ENCODE measurements at places on chromosomes 5 and 9.

GRCh38 chr5:170419643-170420042 lies 30.5 kb upstream of the KCNMB1 start:
- no peak for DNase-seq

DNA sequence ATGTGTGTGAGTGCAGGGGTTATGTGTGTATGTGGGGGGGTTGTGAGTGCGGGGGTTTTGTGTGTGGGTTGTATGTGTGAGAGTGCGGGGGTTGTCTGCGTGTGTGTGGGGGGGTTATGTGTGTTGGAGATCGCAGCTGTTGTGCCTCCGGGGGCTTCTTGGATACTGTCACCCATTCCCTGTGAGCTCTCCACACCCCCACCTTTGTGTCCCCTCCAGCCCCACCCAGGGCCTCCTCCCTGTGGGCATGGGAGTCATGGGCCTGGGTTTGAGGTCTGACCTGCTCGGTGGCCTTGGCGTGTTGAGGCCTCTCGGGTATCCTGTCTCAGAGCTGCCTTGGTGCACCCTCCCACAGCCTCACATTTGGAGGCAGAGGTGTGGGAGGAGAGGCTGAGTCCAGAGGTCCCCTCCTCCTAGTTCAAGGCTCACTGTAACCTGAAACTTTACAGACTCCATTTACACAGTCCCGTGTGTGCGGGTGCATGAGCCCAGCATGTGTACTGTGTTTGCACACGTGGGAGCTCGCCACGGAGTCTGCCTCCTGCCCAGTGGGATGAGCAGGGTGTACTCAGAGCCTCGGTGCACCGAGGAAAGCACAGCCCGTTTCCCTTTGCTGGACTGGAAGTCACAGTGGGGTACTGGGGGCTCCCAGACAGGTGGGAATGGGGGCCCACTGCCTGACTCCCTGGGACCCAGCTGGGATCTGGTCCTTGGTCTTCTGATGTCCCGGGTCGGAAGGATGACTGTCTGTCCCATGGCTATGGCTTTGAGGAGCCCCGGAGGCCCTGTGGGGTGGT lies 43.4 kb downstream of the RXRA start:
- DNase-seq = no peak

DNA sequence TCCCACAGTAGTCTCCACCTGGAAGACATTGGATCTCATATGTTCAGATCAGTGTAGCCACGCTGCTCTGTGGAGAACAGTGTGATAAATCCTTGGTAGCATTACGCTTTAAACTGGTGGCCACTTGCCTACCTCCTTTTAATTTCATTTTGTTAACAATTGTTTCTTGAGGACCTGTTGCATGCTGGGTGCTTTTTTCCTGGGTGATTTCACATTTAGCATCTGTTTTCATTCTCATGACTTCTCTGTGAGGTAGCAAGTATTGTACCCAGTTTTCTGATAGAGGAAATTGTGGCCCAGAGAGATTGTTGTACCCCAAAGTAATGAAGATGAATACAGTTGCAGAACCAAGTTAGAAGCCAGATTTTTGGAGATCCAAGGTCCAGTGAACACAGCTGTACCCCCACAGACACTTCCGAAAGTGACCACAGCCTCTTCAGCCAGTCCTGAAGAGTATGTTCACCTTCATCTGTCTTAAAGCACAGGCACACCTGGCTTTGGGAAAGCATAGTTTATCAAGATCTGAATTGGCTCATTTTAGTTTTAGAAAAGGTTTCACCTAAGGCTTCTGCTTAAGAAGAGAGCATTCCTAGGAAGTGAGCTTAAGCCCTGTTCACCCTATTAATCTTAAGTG lies 75.2 kb downstream of the F2RL2 start:
- no peak for DNase-seq

DNA sequence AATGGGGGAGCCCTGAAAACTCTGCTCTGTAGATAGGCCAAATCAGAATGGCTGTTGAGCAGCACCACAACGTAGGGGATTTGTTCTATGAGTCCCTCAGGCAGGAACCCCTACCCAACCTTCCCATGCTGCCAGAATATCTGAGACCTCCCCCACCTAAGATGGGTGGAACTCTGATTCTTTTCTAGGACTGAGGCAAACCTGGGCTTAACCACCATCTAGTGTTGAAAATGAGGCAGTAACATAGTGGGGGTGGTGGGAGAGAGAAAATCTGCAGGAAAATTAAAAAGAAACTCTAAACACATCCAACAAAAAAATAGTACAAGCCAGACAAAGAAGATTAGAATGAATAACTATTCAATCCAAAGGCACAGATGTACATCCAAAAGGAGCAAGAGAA lies 228.4 kb downstream of the ATPSCKMT start:
- no peak for DNase-seq

- DNase-seq = no peak
These were observed 218.0 kb downstream of the DCP2 start for GRCh38 chr5:113194591-113194990.

- no peak for DNase-seq
These were observed 70.1 kb downstream of the WNK2 start for GRCh38 chr9:93254061-93254481.

GRCh38 chr9:113508111-113508749 lies 44.7 kb downstream of the RGS3 start:
- DNase-seq = no peak

DNA sequence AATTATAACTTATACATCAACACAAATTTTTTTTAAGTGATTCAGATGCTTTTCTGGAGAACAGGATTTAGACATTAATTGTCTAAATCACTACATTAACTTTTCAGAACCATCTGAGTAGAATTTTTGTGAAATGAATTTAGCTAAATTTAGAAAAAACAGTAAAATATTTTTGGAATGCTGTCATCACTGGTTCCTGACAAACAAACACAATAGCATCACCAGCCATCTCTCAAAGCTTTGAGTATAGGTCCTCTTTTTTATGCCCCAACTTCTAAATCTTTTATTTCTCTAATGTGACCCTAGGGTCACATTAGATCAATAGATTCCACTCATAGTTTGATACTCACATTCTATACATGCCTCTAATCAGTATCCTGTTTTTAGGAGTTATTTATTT lies 104.6 kb downstream of the PRR16 start:
- no peak for DNase-seq

DNA sequence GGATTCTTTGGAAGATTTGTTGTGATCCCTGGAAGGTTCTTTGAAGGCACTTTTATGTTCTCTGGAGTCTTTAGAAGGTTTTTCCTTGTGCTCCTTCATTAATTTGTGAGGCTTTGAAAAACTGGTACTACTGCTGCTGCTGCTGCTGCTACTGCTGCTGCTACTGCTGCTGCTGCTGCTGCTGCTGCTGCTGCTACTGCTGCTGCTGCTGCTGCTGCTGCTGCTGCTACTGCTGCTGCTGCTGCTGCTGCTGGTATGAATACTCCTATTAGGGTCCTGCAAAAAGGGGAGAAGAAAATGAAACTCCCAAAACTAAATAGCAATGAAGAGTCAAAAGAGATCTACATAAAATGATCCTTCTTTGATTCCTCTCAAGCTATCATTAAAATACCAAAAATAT lies 208.1 kb downstream of the MLLT3 start:
- DNase-seq = no peak

DNA sequence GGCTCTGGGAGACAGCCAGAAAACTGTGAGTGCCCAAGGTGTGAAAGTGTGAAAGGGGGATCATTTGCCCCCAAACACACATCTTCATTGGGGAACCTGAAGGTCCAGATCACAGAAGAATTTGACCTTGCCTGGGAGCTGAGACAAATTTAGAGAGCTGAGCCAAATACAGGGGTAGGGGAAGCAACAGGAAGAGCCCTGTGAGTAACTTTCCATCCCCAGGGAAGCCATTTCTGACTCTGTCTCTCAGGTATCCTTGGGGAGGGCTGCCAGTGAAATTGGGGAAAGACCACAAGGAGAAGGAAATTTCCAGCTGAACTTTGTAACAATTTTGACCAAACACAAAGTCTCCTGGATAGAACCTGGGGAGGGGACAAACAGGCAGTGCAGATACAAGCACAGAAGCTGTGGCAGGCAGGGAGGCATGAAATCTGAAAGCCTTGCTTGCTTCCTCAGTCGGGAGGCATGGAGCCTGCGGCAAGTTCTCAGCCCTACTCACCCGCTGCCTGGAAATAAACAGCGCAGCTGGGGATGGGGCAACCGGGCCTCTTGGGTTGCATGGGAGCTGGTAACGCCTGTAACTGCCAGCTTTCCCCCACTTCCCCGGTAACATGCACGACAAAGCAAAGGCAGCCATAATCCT lies 31.5 kb upstream of the ZCCHC9 start:
- no peak for DNase-seq

GRCh38 chr5:132261881-132262845 lies 4.7 kb downstream of the PDLIM4 start:
- no peak for DNase-seq

- no peak for DNase-seq
These were observed 422.6 kb upstream of the CD180 start for GRCh38 chr5:67619235-67619634.

- no peak for DNase-seq
These were observed 84.6 kb downstream of the HMHB1 start for GRCh38 chr5:143896516-143896915.

GRCh38 chr5:96081276-96081858 lies 119.7 kb upstream of the ELL2 start:
- no peak for DNase-seq

- no peak for DNase-seq
These were observed 237.0 kb downstream of the IRX2 start for GRCh38 chr5:2514484-2514883.

GRCh38 chr5:50647726-50648125 lies 18.7 kb upstream of the PARP8 start:
- no peak for DNase-seq

- DNase-seq = no peak
These were observed 32.1 kb downstream of the TNC start for GRCh38 chr9:115085773-115086377.

DNA sequence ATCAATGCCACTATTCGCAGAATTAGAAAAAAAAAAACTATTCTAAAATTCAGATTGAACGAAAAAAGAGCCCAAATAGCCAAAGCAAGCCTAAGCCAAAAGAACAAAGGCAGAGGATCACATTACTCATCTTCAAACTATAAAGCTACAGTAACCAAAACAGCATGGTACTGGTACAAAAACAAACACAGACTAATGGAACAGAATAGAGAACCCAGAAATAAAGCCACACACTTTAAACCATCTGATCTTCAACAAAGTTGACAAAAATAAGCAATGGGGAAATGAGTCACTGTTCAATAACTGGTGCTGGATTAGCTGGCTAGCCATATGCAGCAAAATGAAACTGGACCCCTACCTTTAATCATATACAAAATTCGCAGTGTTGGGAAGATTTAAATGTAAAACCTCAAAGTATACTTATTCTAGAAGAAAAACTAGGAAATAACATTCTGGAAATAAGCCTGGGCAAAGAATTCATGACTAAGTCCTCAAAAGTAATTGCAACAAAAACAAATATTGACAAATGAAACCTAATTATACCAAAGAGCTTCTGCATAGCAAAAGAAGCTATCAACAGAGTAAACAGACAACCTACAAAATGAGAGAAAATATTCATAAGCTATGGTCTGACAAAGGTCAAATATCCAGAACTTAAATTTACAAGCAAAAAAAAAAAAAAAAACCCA lies 153.7 kb downstream of the NDUFS4 start:
- no peak for DNase-seq

All from activated naive CD4-positive, alpha-beta T cell treated with Interleukin-2 at 50 U/mL for 16 hours (primary cell).